Hepatocyte (in vitro differentiated cells): ENCODE measurements at places on chromosomes 3 and 15.
A peak's percentile ranks its signal among the peaks of the same experiment; 100 is the strongest.

GRCh38 chr3:167031364-167032049 lies 348.6 kb downstream of the ZBBX start:
- no peak for DNase-seq

DNA sequence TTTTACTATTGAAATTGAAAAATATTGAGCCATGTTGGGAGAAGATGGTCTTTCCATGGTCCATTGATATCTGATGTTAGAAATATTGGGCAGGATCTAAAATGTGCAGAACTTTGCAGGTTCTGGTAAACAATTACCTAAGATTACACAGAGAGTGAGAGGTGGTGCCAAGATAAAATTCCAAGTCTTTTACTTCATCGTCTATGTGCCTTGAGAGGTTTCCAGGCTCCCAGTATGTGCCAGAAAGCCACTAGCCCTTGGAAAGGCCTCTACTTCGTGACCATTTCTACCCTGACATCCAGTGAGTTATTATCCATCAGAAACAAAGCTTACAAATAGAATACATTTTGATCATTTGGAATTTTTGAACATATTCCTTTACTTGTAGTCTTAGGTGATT lies 27.6 kb downstream of the CD200 start:
- no peak for DNase-seq

- peak; percentile 46 for DNase-seq
Measured at GRCh38 chr3:53193466-53194209, 32.6 kb downstream of the PRKCD start.

GRCh38 chr15:38226608-38227266 lies 25.9 kb upstream of the SPRED1 start:
- peak; percentile 62 for DNase-seq

DNA sequence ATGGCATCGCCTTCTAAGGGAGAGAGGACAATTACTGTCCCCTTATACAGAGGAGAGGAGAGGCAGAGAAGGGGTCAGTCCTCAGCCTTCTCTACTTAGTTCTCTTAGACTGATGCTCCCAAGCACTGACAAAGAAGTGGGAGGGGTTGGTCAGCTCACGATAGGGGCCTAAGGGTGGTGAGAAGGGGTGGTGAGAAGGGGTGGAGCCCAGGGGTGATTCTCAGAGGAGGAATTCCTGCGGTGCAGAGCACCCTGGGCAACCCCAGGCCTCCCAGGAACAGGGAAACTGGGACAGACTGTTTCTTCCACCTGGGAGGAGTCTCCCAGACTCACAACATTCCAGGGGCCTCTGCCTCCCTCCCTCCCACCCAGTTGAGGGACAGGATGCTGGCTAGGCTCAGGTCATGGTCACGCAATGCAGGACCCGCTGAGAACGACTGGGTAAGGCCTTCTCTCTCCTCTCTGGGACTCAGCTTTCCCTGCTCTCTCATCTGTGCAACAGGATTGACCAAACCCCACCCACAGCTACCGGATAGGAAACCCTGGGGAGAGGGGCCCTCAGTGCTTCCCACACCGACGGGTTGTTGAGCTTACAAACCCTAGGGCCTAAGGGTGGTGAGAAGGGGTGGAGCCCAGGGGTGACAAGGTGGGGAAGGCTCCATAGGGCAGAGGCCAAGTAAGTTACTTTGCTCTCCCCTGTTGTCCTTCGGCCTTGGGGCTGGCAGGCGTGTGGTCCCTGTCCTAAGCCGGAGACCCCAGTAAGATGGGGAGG lies 1.5 kb downstream of the TPRA1 start:
- peak; percentile 79 for DNase-seq

GRCh38 chr15:50925281-50925680 lies 16.8 kb downstream of the AP4E1 start:
- DNase-seq = peak; percentile 20

DNA sequence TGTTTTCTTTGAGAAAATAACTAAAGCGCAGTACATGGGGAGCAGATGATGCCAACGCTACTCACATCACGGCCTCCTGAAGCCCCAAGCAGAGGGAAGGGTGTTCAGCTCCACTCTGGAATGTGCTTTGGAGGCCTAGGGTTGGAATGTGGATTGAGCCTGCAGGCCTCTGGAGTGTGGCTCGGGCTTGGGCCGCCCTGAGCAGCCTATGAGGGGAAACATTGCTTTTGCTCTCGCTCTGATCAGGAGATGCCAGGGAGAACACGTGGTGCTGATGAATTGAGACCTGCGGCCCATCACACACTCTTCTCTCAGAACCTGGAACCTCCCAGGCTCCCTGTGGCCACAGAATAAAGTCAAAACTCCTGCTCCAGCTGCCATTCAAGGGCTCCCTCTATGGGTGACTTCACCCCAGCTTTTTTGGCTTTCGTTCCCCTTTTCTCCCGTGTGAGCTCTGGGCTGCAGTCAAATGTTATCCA lies 23.3 kb downstream of the CCDC13 start:
- no peak for DNase-seq

GRCh38 chr15:58247855-58248842 lies 110.0 kb downstream of the AQP9 start:
- DNase-seq = no peak

DNA sequence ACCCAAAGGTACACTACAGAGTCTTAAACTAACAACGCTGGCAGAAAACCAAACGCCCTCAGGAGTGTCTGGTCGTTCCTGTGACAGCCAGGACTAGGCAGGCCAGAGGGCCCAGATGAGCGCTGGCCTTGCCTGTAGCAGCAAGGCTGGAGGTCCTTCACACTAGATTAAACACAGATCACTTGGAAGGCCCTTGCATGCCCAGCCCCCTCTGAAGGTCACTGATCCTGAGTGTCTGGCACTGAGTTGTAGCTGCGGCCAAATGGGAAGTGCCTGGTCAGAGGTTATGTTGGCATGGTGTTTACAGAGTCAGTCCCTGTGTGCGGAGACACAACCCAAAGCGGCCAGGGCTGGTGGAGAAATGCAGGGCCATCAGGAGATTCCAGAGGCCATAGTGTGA lies 58.9 kb downstream of the ZNF621 start:
- no peak for DNase-seq

- no peak for DNase-seq
Measured at GRCh38 chr3:134677196-134677986, 26.6 kb upstream of the KY start.

DNA sequence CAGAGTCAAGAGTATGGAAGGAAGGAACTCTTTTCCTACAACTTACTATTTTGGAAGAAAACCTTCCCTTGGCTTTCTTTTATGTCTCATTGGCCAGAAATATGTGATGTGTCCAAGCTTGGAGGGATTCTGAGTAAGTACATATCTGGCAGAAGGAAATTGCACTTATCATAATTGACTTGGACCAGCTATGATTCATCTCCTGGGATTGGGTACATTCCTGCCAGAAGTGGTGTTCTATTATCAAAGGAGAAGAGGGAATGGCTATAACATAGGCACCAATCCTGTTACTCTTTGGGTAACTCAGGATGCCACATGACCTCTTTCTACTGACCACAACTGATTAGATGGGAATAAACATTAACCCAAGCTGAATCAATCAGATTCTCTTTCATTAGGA lies 13.5 kb upstream of the DAZL start:
- no peak for DNase-seq

GRCh38 chr3:171676601-171677175 lies 133.6 kb downstream of the PLD1 start:
- peak; percentile 10 for DNase-seq
